AML-193 (cell line): ENCODE measurements at places on chromosomes 11 and 22.

- no peak for DNase-seq
Measured at GRCh38 chr11:57775491-57775890, 13.9 kb downstream of the CTNND1 start.

DNA sequence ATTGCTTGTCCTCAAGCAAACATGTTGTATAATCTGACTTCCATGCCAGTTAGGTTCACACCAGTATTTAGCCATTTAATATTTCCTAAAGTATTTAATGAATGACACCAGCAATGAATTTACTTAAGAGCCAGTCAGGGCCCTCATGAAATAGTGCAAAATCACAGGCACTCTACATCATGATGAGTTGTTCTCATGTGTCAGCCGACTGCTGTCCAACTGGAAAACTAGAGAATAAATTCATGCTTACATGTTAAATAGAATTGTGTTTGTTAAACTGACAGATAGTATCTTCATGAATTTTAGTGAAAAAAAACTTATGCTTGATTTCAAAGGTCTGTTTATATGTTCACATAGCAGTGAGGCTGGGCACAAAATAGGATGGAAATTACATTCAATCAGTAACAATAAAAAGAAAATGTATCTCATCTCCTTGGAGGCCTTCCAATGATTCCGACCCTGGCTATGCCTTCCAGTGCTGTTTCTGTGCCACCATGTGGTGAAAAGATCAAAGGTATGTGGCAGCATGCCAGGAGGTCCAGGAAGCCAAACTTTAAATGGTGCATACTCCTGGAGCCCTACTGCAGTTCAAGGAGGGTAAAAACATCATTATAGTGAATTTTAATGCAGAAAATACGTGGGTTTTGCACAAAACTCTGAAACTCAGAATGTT is 45.2 kb downstream of the CTSC start:
- DNase-seq: no peak

DNA sequence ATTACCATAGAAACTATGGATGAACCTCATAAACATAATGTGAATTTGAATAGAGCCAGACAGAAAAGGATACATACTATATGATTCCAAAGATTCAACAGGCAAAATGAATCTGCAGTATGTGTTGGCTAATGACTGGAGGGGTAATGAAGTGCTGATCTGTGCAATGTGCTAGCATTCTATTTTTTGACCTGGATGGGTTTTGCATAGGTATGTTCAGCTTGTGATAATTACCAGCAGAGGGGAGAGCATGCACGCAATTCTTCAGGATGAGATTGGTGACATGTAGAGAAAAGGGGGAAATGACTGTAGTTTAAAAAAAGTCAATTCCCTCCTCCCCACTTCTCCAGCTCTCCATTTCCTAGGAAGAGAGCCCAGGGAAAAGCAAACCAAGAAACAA is 618 bp upstream of the CCDC81 start:
- no peak for DNase-seq

DNA sequence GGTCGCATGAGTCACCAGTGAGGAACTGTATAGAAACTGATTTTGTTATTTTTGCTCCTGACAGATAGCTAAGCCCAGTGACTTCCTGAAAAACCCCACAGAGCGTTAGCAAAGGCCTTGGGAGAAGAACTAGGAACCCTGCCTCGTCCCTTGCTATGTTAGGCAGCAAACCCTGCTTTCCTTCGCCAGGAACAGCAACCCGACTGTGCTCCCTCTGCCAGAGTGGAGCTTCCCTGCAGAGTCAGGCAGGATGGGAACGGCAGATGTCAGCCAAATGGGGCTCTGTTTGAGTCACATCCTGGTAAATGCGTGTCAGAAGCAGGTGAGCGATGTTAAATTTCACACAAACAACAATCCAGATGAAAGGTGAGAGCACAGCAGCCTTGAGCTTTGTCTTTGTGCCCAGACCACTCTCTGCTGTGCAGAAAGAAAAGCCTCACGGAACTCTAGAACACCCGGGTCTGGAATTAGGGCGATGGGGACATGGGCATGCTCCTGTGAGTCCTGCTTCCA is 186.6 kb downstream of the ADAMTS15 start:
- DNase-seq: no peak

DNA sequence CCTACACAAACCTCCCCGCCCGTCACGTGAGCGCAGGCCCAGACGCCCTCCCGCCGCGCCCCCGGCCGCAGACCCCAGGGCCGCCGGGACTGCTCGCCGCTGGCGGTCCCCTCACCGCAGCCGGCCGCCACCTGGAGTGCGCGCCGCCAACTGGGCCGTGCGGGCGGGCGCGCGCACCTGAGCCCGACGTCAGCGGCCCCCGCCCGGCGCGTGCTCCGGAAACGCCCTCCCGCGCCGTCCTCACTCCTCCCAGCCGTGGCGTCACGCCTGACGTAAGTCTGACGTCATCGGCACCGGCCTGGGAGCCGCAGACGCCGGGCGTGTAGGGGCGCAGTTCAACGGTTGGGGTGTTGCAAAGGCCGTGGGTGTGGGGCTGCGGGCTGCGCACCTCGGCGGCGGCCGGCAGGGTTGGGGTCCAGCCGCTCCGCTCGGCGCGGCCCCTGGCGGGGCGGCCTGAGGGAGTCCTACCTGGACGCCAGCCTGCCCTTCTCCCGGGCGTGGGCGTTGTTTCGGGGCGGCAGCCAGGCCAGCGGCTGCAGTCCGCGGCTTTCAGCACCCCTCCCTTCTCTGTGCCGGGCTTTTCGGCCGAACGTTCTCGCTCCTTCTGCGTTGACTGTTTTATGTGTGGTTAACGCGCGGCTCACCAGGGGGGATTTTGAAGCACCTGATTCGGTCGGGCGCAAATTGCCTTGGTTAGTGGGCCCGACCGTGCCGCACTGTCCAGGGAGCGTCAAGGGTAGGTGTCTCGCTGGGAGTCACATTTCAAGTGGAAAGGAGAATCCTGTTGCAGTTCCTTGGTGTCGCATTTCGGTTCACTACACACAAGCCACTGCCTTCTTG is at the start of gene JOSD1:
Gene JOSD1 (minus strand): TSS at position 155 of the 840 bp plus-strand sequence. CDS start 956 bp downstream, outside the sequence.
- peak; percentile 69 for DNase-seq

DNA sequence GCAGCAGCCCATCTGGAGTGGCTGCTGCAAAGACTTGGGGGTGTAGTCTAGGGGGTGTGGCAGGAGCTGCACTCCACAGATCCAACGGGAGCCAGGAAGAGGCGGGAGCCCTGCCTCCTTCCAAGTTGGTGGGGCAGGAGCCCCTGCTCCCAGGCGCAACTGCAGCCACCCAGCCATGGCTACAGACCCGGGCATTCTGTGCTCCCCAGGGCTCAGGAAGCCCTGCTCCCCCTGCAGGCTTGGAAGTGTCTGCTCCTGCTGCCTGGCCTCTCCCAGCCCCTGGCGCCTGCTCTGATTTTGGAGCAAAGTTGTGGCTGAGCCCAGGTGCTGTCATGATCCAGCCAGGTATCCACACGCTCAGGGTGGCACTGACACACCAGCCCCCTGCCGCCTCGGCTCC is 58.5 kb downstream of the CCDC34 start:
- DNase-seq: no peak

GRCh38 chr22:48362721-48363404 is 1464.8 kb downstream of the BRD1 start:
- no peak for DNase-seq

DNA sequence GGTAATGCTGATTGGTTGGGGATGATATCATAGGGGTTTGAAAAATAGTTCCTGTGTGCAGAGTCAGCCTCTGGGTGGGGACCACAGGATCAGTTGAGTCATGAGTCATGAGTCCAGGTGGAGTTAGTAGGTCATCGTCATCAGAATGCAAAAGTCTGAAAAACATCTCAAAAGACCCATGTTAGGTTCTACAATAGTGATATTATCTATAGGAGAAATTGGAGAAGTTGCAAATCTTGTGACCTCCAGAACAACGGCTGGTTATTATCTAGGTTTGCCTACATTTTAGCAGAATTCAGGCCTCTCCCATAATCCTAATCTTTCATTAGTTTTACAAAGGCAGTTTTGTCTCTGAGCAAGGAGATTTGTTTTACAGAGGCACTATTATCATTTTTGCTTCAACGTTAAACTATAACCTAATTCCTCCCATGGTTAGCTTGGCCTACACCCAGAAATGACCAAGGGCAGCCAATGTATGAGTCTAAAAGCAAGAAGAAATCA is 38.9 kb downstream of the MS4A2 start:
- no peak for DNase-seq

GRCh38 chr11:132719684-132720083 is 812.6 kb downstream of the OPCML start:
- DNase-seq: no peak

DNA sequence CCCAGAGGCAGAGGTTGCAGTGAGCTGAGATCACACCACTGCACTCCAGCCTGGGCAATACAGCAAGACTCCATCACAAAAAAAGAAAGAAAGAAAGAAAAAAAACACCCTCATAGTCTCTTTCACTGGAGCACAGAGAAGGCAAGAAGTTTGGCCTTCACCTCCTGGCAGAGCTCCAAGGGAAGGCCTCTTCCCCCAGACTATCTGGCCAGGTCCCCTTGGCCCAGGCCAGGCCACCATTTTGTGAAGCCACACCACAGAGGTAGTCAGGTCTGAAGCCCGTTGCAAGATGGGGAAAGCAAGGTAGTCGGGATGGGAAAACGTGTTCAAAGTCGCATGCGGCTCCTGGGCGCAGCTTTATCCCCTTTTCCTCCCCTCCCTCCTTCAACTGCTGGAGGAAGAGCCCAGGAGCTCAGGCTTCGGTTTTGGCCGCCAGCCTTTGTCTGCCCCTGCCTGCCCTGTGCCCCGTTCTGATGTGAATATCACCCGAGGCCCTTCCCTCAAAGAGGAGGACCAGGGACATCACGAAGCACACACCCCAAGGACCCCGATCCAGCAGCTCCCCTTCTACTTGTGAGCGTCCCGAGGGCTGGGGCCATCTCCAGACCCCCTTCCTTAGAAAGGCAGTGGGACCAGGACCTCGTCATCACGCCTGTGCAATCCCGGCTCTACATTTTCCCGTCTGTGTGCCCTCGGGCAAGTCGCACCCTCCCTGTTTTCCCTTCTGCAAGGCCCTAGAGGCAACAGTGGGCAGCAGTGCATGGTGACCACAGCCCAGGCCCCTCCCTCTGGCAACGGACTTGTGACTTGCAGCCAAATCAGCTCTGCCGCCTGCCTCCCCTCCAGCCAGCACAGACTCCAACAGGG is 17.7 kb downstream of the CABP7 start:
- no peak for DNase-seq

GRCh38 chr11:117154468-117154867 is 10.4 kb downstream of the PAFAH1B2 start:
- DNase-seq: no peak

DNA sequence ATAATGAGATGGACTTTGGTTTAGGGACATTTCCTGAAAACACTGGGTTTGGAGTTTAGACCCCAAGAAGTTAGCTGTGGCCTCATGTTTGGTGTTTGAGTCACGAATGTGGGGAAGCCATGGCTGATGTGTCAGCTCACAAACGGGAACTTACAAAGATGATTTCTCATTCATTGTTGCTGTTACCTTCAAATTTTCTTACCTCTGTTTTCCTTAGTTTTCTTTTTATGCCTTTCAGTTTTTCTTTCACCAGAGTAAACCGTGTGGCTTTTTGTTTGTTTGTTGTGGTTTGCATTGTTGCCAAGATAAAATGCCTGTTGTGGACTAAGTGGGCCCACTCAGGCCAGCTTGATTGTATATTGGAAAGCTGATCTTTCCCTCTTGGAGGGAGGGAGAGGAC is 89.1 kb downstream of the SWAP70 start:
- peak; percentile 51 for DNase-seq

- DNase-seq: peak; percentile 20
Measured at GRCh38 chr11:14189874-14190273, 169.1 kb downstream of the RRAS2 start.

GRCh38 chr11:59901306-59901705 is 22.7 kb downstream of the OOSP3 start:
- DNase-seq: no peak

DNA sequence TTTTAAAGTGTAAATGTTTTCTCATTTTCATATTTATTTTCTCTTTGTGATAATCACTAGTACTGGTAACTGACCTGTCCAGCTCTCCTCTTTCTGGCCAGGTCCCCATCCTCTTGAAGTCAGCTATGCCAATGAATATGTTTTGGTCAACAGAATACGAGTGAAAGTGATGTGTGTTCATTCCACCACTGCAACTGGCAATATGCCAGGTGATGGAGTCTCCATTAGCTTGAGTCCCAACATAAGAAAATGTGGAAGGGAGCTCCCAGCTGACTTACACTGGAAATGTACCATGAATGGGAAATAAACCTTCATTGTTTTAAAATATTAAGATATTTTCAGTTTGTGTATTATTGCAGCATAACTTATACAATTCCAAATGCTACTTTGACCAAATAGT is 75.8 kb downstream of the CCDC34 start:
- no peak for DNase-seq

DNA sequence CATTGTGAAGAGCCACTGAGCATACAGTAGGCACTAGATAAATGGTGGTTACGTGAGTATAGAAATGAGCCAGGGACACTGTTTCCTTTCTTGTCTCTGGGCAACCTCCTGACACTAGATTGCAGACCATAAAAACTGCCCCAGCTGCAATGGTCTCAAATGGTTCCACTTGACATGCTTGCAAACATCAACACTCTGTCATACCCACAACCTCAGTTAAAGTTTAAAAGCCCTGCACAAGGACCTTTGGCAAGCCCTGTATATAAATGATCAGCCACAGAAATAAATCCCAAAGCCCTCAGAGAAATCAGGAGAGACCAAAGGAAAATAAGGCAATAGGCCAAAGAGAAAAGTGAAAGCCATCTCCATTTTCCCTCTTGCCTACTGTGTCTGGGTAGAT is 20.7 kb downstream of the PLEKHA7 start:
- no peak for DNase-seq

- no peak for DNase-seq
Measured at GRCh38 chr22:25816522-25817059, 74.6 kb downstream of the MYO18B start.

DNA sequence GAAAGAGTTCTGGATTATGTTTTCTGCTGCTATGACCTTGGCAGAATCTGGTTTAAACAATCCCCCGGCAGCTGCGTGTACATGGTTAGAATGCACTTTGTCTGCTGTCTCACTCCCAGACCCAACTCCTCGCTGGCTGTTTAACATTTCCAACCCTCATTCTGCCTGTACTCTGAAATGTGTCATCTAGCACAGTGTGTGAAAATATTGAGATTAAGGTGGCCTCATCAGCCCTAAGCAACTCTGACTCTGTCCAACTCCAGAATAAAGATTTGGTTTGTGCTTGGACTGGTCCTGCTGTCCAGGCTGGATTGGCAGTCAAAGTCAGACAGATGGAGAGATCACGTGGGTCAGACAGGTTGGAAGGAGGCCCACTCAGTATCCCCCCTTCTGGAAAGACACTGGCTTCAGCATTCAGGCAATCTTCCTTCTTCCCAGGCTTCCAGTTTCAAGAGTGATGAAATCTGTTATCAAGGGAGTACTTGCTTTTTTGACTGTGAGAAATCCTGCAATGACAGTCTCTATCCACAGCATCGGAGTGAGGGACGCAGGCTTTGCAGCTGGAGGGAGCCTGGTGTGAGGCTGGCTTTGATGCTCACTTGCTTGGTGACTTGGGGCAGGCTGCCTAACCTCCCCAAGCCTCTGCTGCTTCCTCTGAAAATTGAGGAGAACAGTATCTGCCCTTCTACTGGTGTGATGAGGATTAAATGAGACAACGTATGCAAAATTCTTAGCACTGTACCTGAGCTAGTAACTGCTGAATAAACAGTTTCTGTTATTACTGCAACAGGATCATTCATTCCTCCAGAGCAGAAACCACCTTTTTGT is 29.8 kb downstream of the ABTB2 start:
- no peak for DNase-seq

- DNase-seq: peak; percentile 19
Measured at GRCh38 chr11:11789735-11790369, 51.9 kb upstream of the USP47 start.

GRCh38 chr11:68455485-68455884 is 5.1 kb upstream of the PPP6R3 start:
- no peak for DNase-seq
